Activated effector memory CD4-positive, alpha-beta T cell treated with anti-CD3 and anti-CD28 coated beads, Interleukin-2, amount 50 U/mL, for 16 hours (primary cell): ENCODE measurements at places on chromosomes 7 and 10.

GRCh38 chr7:66189695-66190503 lies 15.2 kb upstream of the TPST1 start:
- no peak for DNase-seq

- peak; percentile 83 for DNase-seq
Observed at GRCh38 chr10:32957341-32958084, 517 bp downstream of the ITGB1 start.

GRCh38 chr10:78441694-78442093 lies 408.0 kb downstream of the RPS24 start:
- DNase-seq: no peak

DNA sequence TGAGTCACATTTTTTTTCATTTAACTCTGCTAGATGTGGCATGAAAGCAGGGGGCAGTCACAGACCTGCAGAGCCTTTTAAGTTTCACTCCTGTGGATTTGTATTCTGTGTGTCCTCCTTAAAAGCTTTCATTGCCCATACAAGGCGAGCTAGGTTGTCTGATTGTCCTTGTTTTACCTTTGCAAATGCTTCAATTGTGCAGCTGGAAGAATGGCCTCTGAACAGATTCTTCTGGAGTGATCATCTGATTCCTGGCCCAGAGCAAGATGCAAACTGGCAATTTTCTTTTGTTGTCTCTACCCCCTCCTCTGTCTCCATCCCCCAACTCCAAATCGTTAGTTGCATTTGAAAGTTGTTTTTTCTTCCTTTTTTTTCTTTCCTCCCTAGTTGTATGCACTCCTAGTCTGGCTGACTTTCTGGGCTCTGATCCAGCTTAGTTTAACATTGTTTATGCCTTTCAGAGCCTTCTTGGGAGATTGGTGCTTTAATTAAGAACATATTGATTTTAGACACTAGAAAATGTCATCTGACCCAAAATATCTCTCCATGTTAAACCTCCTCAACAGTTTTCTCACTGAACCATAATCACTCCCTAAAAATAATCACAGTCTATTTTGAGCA lies 150.2 kb downstream of the REEP3 start:
- no peak for DNase-seq

GRCh38 chr7:37921876-37922275 lies 1.4 kb downstream of the EPDR1 start:
- no peak for DNase-seq

DNA sequence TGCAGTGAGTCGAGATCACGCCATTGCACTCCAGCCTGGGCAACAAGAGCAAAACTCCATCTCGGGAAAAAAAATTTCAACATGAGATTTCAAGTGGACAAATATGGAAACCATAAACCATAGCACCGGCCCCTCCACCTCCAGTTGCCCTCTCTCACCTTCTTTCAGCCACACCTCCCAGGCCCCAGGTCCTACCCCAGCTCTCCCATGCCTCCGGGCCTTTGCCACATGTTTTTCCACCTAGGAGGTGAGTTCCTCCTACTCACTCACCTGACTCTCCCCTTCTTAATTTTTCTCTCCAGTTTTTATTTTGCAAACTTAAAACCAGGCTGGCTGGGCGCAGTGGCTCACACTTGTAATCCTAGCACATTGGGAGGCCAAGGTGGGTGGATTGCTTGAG lies 13.7 kb upstream of the CLDN4 start:
- DNase-seq: no peak

DNA sequence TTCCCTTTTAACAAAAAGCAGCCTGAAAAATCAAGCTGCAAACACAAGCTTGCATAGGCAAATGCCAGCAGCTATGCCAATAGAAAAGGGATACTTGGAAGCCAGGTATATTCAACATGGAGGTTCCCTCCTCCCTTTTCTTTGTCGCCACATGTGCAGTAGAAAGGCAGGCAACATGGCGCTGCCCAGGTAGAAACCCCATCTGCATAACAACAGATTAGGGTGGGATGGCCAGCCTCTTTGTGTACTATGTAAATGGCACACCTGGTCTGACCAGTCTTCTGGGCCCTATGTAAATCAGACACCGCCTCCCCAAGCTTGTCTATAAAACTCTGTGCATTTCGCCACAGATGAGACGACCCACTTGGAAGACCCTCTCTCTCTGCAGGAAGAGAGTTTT lies 58.1 kb downstream of the CCDC3 start:
- DNase-seq: no peak

GRCh38 chr7:121339082-121339481 lies 10.3 kb downstream of the WNT16 start:
- no peak for DNase-seq

GRCh38 chr7:98205162-98205845 lies 5.9 kb upstream of the BHLHA15 start:
- no peak for DNase-seq

- DNase-seq: no peak
Observed at GRCh38 chr10:104043854-104044253, 41.8 kb downstream of the COL17A1 start.

DNA sequence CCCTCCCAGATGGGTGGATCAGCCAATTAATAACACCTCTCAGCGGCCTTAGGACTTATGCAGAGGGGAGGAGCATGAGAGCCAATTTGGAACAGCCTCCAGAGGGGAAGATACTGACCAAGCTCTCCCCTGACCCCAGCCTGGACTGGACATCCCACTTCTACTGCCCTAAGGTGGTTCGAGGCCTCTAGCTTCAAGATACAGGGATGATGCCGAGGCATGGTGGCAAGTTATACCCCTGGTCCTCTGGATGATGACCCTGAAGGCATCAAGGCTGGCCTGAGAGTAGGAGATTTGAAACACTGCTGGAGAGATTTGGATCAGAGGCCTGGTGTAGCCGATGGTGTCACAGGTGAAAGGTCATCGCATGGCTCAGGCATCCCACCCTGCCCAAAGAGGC lies 3.2 kb downstream of the CDH23 start:
- no peak for DNase-seq

GRCh38 chr10:108899670-108900069 lies 1023.6 kb downstream of the XPNPEP1 start:
- DNase-seq: no peak

DNA sequence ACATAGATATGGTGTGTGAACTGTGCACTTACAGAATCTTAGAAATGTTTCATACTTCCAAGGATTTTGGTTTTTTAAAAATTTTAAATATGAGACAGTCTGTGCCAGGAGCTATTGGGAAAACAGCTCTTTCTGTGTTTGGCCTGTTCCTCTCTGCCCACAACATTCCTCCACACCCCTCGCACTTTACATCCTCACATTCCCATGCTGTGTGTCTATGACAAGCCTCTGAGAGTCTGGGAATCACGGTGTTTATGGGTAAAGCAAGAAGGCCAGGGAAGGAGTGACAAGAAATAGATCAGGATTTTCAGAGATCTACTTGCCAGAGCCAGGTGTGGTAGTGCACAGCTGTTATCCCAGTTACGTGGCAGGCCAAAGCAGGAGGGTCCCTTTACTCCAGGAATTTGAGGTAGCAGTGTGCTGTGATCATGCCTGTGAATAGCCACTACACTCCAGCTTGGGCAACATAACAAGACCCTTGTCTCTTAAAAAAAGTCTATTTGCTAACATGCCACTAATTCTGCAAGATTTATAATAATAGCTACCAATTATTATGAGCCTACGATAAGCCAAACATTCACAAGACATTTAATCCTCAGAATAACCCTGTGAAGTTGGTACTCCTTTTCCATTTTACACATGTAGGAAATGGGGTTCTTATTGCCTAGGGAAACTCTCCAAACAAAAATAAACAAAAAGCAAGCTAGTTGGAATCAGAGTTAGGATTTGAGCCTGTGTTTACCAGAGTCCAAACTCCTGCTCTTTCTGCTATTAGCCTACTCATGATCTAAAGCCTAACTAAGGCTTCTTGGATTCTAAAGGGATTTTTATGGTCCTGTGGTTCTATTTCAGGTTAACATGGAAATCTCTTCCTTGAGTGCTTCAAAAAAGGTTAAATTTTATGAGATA lies 168.3 kb upstream of the SP8 start:
- DNase-seq: no peak

- DNase-seq: peak; percentile 50
Observed at GRCh38 chr7:102096706-102097427, 189.8 kb upstream of the SH2B2 start.

DNA sequence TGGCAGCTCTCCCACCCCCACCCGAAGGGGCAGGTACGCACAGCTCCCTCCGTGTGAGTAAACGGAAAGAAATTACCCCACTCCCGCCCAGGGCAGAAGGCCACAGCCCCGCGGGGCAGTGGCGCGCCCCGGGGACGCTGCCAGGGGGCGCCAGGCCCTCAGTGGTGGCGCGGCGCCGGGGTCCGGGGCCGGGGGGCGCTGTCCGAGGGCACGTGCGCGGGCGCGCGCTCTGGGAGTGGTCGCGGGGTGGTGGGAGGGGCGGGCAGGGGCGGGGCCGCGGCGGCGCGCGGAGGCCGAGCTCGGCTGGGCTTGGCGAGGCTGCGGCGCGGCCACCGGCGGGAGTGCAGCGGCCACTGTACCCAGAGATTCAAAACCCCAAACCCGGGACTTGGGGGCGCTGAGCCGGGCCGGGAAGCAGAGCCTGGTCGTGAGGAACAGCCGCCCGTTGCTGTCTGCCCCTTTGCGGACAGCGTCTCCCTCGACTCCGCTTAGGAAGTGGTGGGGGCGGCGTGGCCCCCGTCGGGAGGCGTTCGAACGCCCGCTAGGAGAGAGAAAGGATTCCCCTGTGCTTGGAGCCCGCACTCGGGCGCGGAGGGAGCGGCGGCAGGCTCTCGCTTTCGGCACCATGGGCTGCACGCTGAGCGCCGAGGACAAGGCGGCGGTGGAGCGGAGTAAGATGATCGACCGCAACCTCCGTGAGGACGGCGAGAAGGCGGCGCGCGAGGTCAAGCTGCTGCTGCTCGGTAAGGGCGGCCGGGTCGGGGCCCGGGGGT lies at the start of gene GNAI1:
TSS of gene GNAI1 (plus strand) at position 296 of the 773 bp plus-strand sequence. CDS start at position 626, 330 bp downstream.
- no peak for DNase-seq

- no peak for DNase-seq
Observed at GRCh38 chr7:7351156-7351555, 168.8 kb downstream of the C1GALT1 start.

DNA sequence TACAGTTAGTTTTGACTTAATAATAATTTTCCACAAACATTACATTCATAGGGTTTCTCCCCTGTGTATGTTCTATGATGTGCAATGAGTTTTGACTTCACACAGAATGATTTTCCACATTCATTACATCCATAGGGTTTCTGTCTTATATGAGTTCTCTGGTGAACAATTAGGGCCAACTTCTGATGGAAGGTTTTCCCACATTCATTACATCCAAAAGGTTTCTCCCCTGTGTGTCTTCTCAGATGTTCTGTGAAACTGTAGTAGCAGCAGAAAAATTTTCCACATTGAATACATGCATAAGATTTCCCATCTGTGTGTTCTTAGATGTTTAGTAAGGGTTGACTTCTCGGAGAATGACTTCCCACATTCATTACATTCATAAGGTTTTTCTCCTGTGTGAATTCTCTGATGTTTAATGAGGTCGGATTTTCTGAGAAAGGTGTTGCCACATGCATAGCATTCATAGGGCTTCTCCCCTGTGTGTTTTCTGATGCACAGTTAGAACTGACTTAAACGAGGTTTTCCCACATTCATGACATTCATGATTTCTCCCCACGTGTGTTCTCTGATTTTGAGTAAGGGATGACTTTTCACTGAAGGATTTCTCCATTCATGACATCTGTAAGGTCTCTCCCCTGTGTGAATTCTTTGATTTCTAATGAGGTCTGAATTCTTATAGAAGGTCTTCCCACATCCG lies 118.5 kb downstream of the ZNF33B start:
- DNase-seq: no peak

GRCh38 chr7:40700653-40701421 lies 566.0 kb downstream of the SUGCT start:
- no peak for DNase-seq

- DNase-seq: no peak
Observed at GRCh38 chr7:141455723-141456122, 95.5 kb upstream of the AGK start.

GRCh38 chr10:7070950-7071349 lies 339.9 kb downstream of the SFMBT2 start:
- no peak for DNase-seq

- DNase-seq: no peak
Observed at GRCh38 chr7:143040209-143040715, 11.9 kb upstream of the OR6V1 start.

GRCh38 chr7:18347170-18347569 lies 148.4 kb upstream of the HDAC9 start:
- no peak for DNase-seq

GRCh38 chr10:82038587-82038986 lies 163.6 kb downstream of the NRG3 start:
- no peak for DNase-seq

GRCh38 chr7:157664871-157665633 lies 328.2 kb downstream of the DNAJB6 start:
- DNase-seq: no peak

DNA sequence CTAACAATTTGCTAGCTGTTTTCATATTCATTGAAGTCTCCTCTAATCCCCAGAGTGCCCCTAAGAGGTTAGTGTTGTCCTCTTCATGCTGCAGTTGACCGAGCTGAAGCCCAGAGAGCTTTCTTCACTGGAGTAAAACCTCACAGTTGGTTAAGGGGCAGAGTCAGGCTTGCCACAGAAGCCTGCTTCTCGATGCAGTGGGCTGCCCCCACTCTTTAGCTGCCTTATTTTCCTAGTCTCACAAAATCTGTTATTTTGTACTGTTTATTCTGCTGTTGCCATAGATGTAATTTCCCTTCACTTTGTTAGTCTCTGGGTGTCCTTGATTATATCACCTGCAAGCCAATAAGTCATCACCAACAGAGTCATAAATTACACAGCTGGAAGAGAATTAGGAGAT lies 56.3 kb upstream of the ZPBP start:
- no peak for DNase-seq

DNA sequence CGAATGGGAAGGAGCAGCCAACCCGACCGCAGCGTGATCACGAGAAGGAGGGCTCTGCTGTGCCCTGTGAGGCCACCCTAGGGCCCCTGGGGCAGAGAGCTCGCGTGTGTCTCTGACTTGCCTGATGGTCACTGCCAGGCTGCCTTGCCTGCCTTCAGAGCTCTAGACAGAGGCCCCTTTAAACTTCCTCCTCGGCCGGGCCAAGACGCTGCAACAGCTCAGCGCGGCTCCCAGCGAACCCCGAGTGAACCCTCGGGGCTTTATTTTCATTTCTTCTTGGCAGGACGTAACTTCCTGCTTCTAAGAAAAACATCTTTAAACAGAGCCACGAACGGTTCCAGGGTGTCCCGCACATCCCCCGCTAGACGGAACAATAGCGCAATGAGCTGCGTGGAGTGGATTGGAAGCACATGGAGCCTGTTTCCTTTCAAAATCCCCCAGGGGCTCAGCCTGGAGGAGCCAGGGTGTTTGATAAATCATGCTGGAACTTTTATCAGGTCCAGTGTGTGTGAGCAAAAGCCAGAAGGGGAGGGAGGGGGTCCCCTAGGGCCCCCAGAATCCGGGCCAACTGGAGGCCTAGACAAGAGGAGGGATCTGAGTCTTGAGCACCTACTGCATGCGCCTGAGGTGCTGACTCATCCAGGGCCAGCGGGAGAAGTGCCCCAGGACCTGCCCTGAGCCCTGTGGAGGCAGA lies 134.1 kb upstream of the GDF10 start:
- peak; percentile 74 for DNase-seq

GRCh38 chr7:37665352-37666022 lies 18.1 kb upstream of the GPR141 start:
- no peak for DNase-seq

- no peak for DNase-seq
Observed at GRCh38 chr7:86949052-86949778, 110.2 kb downstream of the ELAPOR2 start.

GRCh38 chr10:116748041-116748440 lies 5.7 kb upstream of the HSPA12A start:
- DNase-seq: no peak
